Activated CD8-positive, alpha-beta memory T cell treated with anti-CD3 and anti-CD28 coated beads for 4 hours (primary cell): ENCODE measurements at places on chromosomes 11 and 22.

GRCh38 chr11:101914341-101914737 is 471 bp upstream of the CEP126 start:
- DNase-seq, result no peak

DNA sequence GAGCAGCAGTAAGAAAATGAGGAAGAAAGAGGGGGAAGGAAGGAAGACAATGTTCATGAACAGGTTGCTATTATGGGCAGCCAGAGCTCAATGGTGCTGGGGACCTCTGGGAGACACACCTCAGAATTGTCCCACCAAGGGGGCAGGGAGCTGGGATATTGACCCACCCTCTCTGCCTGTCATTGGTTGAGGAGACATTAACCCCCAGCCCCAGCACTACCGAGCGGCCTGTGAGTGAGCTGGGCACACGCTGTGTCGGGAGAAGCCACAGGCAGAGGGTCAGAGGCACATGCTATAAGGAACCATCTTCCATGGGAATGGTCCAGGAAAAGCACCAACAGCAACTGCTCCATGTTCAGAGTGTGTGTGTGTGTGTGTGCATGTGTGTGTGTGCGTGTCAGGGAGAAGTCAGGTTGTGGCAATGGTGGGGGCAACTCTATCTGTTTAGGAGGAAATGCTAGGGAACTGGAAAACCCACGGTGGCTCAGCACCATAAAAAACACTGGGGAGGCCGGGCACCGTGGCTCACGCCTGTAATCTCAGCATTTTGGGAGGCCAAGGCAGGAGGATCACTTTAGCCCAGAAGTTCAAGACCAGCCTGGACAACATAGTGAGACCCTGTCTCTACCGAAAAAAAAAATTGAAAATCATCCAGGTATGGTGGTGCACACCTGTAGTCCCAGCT is 49.2 kb downstream of the CD6 start:
- DNase-seq, result no peak

DNA sequence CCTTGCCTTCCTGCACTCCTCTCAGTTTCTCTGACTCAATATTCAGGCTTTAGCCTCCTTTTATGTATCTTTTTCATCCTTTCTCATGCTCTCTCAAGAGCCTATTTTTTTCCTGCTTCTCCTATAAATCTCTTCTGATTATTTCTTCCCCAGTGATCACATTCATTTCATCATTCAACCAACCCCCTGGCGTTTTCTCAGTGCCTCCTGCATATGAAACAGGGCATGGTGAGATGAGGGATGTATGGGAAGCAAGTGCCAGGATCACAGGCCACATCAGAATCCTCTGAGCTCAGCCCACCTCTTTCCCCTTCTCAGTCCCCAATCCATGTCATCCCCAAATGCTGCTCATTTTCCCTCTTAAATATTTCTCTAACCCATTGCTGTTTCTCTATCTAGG is 38.7 kb upstream of the NRIP3 start:
- no peak for DNase-seq

DNA sequence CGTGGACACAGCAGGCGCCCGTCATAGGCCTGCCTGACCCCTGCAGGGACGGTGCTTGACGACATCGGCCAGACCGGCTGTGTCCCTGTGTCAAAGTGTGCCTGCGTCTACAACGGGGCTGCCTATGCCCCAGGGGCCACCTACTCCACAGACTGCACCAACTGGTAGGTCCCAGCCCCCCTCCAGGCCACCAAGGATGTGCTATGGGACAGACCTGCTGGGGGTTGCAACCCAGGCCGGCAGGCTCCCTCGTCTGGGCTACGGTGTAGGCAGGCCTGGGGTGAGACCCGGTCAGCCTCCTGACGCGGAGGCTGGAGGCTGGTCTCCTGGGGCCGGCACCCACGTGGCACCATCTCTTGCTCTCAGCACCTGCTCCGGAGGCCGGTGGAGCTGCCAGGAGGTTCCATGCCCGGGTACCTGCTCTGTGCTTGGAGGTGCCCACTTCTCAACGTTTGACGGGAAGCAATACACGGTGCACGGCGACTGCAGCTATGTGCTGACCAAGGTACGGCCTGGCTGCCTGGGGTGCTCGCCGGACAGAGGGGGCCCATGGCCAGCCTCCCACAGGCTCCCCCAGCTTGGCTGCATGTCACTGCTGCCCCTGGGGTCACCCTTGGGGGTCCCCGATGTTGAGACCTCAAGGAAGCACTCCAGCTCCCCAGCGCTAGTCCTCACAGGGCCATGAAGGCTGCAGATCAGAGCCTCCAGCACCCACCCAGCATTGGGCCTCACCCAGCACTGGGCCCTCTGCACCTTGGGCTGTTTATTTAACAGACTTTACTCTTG is 7.7 kb downstream of the MUC5AC start:
- no peak for DNase-seq

GRCh38 chr11:101115671-101116160 is 13.9 kb downstream of the PGR start:
- no peak for DNase-seq

DNA sequence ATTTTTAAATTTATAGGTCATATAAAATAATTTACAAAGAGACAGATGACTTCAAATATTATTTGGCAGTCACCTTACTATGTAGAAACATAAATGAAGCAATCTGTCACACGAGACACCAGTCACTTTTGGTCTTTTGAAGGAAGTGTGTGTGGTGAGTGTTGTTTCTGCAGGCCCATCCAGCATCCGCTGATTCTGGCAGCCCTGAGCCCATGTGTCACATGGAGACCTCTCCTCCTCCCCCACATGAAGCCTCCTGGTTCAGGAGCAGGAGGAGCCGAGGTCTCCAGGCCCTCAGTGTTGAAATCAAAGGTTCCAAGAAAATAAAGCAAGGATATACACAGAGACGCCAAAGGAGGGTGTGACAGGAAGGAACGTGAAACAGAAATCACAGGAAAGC is 60.1 kb downstream of the ARFGAP3 start:
- DNase-seq, result no peak

DNA sequence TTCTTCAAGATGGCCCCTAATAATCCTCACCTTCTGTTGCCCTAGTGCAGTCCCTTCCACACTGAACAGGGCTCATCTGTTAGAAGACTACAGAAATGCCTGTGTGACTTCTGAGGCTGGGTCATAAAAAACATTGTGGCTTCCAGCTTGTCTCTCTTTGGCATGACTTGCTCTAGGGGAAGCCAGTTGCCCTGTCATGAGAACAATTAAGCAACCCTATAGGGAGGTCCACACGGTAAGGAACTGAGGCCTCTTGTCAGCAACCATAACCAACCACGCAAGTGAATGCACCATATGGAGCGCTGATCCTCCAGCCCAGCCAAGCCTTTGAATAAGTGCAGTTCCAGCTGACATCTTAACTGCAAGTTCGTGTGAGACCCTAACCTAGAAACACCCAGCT is 2.6 kb downstream of the LIPT2 start:
- DNase-seq, result no peak

DNA sequence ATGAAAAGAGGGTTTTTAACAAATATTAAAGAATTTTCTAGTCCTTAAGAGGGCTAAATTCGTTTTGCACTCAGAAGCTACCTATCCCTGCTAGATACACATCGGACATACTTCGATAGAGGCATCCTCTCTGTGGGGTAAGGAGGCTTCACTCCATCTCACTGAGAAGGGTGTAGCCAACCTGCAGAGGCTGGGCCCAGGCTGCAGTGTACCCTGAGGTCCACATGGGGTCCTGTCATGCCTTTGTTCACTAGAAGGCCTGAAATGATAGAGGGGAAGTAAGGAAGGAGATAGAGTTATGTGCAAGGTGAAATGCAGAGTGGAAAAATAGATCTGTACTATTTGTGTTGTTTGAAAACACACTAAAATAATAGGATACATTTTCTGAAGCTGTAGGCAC is 45.6 kb downstream of the IGSF9B start:
- DNase-seq, result no peak

DNA sequence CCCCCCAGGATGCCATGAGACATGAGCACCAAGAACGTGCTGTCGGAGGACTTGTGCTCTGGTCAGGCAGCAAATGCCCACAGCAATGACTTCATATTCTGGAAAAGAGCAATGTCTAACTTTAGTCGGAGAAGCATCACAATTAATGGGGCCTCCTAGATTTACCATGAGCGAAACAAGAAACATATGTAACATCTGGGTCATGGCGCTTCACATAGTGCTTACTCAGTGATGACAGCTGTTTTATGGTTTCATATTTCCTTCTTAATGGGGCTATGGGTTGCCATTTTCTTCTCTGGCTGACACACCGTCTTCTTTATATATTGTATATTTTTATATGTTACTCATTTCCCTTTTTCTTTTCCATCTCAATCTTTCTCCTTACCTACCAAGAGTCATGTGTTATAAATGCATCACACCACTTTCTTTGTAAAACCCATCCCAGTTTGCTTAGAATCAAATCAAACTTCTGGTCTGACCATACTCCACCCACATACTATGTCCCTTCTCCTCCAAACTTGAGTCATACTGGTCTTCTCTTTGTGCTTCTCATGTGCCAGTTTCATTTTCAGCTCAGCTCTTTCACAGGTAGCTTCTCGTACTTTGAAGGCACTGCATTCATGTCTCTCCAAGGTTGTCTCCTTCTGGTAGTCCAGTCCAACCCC is 9.4 kb upstream of the CASP12 start:
- DNase-seq, result no peak

- DNase-seq, result no peak
Measured at GRCh38 chr11:65802841-65803240, 16.0 kb downstream of the OVOL1 start.

DNA sequence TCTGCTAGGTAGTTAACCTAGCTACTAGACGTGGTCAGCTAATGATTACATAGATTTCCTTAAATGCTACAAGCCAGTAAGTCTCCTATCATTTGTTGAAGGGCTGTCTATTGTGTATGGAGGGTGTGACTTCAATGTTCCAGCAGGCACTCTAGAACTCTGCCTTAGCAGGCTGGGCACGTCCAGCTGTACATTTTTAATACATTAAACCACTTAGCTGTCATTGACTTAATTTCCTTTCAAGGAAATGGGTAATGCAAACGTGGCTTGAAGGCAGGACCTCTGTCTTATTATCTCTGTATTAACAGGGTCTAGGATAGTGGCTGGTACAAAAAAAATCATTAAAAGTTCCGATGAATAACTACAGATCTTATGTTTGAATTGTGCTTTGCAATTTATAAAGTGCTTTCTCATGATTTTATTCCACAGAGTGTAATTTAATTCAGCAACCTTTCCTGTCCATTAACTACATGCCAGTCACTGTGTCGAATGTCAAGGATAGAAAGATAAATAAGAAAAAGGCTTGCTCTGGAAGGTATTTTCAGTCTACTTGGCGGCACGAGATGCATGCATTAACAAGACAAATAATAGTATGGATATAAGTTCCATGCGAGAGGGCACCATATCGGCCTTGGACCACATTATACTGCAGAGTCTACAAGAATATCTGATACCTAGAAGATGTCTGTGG is 60.3 kb downstream of the APOL3 start:
- DNase-seq, result no peak

DNA sequence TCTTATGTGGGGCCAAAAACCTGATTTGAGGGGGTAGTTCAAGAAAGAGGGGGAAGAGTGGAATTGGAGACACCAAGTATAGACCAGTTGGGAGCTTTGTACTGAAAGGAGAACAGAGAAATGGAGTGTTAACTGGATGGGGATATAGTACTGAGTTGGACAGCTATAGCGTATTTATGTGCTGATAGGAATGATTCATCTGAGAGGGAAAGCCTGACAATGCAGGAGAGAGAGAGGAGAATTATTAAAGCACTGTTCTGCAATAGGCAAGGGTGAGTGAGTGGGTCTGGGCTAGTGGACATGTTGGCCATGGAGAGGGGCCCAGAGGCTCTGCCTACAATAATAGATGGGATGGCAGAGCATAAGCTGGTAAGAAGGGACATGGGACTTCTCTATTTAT is 52.9 kb upstream of the PITPNB start:
- DNase-seq, result no peak

- DNase-seq, result no peak
Measured at GRCh38 chr11:14954581-14954980, 17.6 kb downstream of the CALCA start.

DNA sequence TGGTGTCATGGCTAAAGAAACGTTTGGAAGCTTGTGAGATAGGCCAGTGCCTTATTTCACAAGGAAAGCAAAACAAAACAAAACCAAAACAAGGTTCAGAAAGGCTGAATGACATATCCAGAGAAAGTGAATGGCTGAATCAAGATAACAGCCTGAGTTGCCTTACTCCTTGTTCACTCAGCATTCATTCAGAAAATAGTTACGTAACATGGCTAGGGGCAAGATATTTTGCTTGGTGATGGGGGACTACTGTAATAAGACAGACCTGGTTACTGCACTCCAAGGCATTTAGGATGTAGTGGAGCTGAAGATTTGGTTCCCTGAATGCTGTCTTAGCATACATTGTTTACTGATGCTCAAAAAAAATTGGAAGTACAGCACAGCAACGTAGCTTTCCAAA is 47.7 kb downstream of the C11orf91 start:
- no peak for DNase-seq

DNA sequence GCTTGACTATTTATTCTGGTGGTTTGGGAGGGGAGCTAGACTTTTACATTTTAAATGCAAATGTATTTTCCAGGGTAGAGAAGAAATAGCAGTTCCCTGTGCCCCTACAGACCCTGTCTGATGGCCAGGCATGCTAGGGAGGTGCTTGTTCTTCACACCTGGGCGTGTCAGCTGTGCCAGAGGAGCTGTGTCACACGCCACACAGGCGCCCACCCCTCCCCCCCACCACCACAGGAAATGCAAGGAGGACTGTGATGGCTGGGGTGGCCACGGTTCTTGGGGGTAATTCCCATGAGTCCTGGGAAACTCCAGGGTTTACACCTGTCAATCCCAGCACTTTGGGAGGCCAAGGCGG is 82.2 kb downstream of the FLI1 start:
- no peak for DNase-seq

DNA sequence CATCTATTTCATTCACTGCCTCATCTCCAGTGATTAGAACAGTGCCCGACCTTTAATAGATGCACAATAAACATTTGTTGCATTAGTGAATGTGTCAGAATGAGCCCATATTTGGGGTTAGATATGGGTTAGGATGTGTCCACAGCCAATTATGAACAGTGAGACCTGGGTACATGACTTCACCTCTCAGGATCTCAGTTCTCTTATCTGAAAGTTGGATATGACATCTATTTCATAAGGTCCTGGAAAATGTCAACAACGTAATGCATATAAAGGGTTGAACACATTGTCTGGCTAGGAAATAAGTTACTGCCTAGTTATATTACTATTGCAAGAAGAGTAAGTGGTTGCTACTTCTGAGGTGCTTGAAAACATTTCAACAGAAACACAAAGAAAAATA is 79.7 kb upstream of the LDLRAD3 start:
- no peak for DNase-seq
